ENCODE measurements at places on chromosomes 4 and X. TPM values are rescaled to one million over a fixed set of nuclear protein-coding genes. Genes with fewer than 3 reads are reported as not detected.

DNA sequence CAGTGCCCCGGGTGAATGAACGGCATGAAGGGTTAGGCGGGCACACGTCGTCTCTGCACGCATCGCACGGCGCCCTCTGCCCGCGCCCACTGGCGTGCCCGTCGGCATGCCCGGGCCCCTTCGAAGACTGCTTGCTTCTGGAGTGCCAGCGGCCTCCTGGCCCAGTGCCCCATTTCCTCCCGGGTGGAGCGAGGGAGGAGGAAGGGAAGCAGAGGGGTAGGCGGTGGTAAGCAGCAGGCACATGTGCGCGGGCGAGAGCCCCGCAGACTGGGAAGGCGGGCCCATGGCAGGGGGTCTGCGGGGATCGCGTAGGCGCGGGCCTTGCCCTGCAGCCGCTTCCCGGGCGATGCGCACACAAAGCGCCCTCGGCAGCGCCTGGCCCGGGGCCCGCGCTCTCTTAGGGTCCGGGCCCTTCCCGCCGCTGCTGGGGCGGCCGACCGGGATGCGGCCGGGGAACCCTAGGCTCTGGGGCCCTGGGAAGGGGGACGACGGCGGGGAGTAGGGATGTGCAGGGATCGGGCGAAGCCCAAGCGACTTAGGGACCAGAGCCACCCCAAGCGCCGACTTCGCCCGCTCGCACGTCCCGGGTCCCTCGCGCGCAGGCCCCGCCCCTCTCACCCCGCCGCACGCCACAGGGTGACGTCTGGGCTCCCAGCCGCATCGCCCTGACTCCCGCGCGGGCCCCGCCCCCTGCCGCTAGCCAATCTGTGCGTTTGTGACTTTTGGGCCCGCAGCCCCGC lies 866 bp upstream of the EMD start:
- no peak for DNase-seq

GRCh38 chr4:185145572-185145971 lies 2.5 kb downstream of the SLC25A4 start:
- peak; percentile 41 for DNase-seq

GRCh38 chr4:93018806-93019205 lies 715.0 kb downstream of the GRID2 start:
- no peak for DNase-seq

DNA sequence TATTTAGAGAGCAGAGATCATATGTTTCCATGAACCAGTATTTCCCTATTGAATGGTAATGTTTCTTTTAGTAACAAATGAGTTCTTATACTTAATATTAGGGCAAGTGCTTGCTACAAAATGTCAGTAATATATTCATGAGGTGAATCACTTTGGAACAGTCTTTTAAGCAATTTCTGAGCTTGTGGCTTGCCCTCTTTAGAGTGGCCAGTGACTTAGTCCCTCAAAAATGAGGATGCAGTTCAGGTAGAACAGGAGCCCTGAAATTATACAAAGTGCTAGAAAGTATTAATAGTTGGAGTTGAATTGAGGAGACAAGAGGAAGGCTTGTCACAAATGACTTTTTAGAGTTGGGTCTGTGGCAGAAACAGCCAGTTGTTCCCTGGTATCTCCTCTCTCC lies 53.4 kb upstream of the PITX2 start:
- DNase-seq, result no peak

The IL15 gene
- total RNA-seq, result not detected

DNA sequence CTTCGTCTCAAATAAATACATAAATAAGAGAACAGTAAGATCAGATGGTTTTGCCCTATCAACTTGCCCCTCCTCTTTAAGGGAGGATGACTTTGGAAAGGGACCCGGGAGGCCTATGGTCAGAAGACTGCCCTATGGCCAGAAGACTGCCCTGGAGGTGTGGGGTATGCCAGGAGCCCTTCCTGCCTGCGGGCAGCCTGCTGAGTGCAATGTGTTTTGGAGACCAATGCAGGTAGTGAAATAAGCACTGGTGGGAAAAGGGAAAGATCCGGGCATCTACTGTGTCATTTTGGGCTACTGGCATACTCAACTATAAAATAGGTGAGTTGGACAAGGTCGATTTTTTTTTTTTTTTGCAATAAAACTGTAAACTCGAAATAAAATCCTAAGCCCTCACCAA lies 129.8 kb upstream of the SLC34A2 start:
- no peak for DNase-seq

The MMGT1 gene
- total RNA-seq, result 16.6 TPM

The HMGB3 gene
- total RNA-seq, result 40.4 TPM

- DNase-seq, result no peak
Observed at GRCh38 chr4:160347197-160347596, 1244.3 kb downstream of the RAPGEF2 start.

The GLOD5 gene
- not detected for total RNA-seq
